ENCODE measurements at places on chromosomes 6 and 20. TPM values are rescaled to one million over a fixed set of nuclear protein-coding genes. Genes with fewer than 3 reads are reported as not detected.

The PRKN gene
- total RNA-seq = 4.8 TPM

The CTCFL gene
- total RNA-seq = 1.5 TPM

The CLDN20 gene
- not detected for total RNA-seq

The BPIFB2 gene
- not detected for total RNA-seq

The FAM110A gene
- 9.7 TPM for total RNA-seq

The KCNK17 gene
- 0.37 TPM for total RNA-seq

The WFDC5 gene
- not detected for total RNA-seq

The LY6G6C gene
- total RNA-seq = 0.42 TPM

The BTN1A1 gene
- total RNA-seq = not detected

The SMOC2 gene
- total RNA-seq = 0.20 TPM

The NHSL1 gene
- 16.3 TPM for total RNA-seq

The SRMS gene
- not detected for total RNA-seq

The TPBG gene
- total RNA-seq = 33.1 TPM

The TREML2 gene
- not detected for total RNA-seq

The GHRH gene
- total RNA-seq = not detected

The VNN1 gene
- not detected for total RNA-seq

The ANGPT4 gene
- total RNA-seq = 0.31 TPM

The PHACTR3 gene
- not detected for total RNA-seq

The CENPQ gene
- 13.9 TPM for total RNA-seq

The RGS17 gene
- total RNA-seq = 3.7 TPM
